ENCODE measurements at places on chromosomes 5 and 9. TPM values are rescaled to one million over a fixed set of nuclear protein-coding genes. Genes with fewer than 3 reads are reported as not detected.

The IFNA13 gene
- total RNA-seq, result not detected

The KIF4B gene
- not detected for total RNA-seq

The SV2C gene
- total RNA-seq, result 0.22 TPM

The PCDHGB1 gene
- 6.7 TPM for total RNA-seq

All from Right ventricle myocardium inferior (tissue), 1 donor.